ENCODE measurements at places on chromosomes 1 and 21.
A peak's percentile ranks its signal among the peaks of the same experiment; 100 is the strongest.

DNA sequence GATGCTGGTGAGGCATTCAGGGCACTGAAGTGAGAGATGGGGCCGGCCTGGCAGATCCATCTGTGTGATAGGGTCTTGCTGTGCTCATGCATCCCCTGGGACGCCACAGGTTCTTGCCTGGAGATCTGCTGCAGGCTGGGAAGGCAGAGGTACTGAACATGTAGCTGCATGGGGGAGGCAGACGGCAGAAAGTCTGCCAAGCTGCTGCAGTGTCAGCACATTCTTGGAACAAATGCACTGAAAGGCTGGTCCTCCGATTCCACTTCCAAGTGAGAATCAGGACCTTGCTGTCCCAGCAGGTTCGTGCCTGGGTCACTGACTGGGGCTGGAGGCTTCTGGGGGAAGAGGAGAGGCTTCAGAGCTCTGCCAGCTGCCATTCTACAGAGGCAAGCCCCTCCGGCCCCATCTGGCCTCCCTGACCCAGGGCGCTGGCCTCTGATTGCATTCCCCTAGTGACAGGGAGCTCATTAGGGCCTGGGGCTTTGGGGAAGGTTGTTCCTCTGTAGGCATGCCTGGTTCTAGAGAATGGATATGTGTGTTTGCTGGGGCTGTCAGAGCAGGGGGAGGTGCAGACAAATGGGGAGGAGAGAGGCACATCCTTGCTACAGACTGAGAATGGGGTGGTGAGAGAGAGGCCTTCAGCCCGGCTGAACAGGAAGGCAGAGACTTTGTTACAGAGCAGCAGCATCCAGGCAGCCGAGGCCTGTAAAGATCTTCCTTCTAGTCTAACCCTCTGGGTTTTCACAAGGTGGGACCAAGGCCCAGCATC lies 174.0 kb downstream of the TRABD2B start:
- DNase-seq: no peak

DNA sequence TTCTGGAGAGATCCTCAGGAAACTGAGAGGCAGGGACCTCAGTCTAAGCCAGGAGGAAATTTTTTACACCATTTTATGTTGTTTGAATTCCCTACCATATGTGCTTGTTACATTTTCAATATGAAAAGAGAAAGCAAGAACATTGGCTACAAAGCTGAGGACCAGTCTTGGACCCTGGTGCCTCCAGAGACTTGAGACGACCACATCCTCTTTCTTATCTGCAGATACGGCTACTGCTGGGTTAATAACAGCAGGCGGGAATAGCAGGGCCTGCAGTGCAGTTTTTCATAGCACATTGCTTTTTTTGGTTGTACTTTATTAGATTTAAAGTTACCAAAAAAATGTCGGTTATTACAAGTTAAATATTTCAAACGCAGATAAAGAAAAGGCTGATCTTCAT lies 3.9 kb downstream of the KDM4A start:
- DNase-seq: no peak

DNA sequence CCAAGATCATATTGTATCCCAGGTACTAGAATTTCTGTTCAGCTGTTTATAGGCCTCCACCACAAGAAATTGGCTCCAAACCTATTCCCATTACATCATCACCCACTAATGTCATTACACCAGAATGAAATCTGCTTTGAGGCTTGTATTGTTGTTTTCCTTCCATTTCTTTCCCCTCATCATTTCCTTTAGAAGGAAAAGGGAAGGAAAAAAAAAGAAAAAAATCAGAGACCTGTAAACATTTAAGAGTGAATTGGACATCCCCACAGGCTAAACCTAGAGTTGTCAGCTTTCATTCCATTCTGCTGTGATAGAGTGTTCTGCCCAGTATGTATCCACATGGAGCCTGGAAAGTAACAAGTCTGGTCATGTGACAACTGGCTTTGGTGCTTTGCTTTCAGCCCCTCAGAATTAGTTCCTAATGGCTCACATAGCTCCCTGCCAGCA lies 44.6 kb downstream of the NFYC start:
- peak; percentile 82 for DNase-seq

DNA sequence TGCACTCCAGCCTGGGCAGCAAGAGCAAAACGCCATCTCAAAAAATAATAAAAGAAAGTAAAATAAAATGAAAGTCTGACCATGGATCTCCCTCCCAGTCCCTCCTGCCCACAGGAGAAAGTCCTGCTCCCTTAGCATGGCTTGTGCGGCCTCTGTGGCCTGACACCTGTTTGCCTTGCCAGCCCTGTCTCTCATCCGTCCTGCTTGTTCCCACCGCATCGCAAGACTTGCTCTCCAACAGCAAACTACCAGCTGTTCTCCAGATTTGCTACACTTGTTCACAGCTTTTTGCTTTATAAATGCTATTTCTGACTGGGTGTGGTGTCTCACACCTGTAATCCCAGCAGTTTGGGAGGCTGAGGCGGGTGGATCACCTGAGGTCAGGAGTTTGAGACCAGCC lies 2.7 kb downstream of the ETV3L start:
- no peak for DNase-seq

GRCh38 chr1:76065270-76065669 lies 9.3 kb upstream of the ST6GALNAC3 start:
- no peak for DNase-seq

- DNase-seq: no peak
These were observed 143.8 kb downstream of the MATN1 start for GRCh38 chr1:30579580-30579979.

DNA sequence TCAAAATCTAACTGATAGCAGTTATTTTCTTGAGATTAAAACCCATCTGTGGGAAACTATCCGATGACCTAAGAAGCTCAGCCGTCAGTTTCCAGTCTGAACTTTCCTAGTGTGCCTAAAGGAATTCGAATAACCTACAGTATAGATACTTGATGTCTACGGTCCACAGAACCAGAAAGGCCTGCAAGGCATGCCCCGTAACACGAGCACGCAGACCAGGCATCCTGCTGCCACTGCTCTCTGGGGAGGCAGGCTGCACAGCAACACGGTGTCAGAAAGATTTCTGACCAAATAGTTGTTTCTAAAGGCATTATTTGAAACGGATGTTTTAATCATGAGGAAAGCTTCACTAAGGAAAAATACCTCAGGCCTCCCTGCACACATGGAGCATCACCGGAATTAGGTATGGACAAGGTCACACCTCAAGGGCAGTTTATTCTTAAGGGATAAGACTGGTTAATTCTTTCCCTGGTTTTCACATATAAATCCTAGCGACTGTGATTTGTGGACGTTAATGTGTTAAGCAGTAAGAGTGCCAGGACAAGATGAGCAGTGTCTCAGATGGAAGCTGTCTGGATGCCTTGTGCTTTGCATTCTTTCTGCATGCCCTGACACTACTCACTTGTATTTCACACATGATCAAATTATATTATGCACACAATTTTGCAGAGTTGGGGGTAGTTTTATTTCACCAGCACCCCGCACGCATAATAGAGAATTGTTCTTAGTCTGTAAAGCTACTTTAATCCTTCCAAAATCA lies 49.0 kb upstream of the NADK start:
- DNase-seq: no peak

GRCh38 chr1:174217248-174217647 lies 57.9 kb downstream of the RABGAP1L start:
- no peak for DNase-seq

- peak; percentile 96 for DNase-seq
These were observed 5.7 kb upstream of the ACBD6 start for GRCh38 chr1:180507795-180508724.

GRCh38 chr1:44030605-44031251 lies 534 bp downstream of the SLC6A9 start:
- DNase-seq: peak; percentile 34

GRCh38 chr1:202249846-202250245 lies 56.2 kb downstream of the LGR6 start:
- DNase-seq: no peak

- no peak for DNase-seq
These were observed 214.6 kb upstream of the NFIA start for GRCh38 chr1:60867782-60868181.

- DNase-seq: no peak
These were observed 136.2 kb upstream of the BACE2 start for GRCh38 chr21:41031701-41032220.

DNA sequence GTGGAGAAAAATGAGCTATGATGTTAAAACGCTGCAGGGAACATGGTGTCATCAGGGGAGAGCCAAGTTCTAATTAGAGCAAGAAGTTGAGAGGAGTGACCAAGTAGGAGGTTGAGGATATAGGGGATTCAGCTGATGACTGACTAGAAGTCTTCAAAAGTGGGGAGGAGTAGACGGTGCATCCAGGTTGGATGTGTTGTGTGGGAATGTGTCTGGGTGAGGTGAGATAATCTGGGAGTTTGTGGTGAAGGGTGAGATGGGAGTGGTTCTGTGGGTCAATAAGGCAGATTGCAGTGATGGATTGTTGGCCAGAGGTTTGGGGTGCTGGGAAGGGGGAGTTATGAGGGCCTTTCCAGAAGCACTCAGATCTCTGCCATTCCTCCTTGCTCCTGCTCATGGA lies 72.0 kb upstream of the IRF2BP2 start:
- no peak for DNase-seq

DNA sequence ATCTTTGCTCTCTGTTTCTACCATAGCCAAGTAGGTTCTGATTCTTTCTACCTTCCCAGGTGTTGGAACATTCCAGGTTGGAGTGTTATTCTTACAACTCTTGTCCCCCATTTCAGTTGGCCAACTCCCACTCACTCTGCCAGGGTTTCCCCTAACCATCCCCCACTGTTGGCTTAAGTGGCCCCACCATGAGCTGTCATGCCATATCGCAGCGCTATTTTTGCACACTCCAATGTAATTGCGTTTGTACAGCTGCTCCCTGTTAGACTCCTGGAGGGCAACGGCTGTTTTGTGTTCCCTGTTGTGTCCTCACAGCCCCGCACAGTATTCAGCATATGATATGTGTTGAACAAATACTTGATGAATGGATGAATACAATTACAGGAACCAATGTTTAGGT lies 117.7 kb upstream of the ETS2 start:
- DNase-seq: no peak

GRCh38 chr1:51253691-51254090 lies 17.6 kb downstream of the RNF11 start:
- DNase-seq: peak; percentile 57

- no peak for DNase-seq
These were observed 3.2 kb upstream of the ATP1A2 start for GRCh38 chr1:160112357-160112756.

DNA sequence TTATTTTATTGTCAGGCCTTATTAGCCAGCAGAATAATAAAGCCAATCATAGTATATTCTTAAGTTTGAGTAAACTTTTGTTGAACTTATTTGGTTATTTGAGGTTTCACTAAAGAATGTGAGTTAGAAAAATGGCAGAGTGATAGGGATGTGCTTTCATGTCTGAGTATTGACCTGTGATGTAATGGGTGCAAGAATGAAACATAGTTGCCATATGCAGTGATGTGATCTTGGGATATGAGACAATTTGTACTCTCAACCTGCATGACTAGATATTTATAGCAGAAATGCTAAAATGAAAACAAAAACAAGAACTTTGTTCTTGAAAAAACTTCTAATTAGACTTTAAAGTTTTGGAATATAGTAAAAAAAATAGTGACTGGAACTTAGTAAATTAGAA lies 97.9 kb downstream of the DISP1 start:
- peak; percentile 65 for DNase-seq

- DNase-seq: no peak
These were observed 45.4 kb upstream of the IGSF21 start for GRCh38 chr1:18062185-18062584.

DNA sequence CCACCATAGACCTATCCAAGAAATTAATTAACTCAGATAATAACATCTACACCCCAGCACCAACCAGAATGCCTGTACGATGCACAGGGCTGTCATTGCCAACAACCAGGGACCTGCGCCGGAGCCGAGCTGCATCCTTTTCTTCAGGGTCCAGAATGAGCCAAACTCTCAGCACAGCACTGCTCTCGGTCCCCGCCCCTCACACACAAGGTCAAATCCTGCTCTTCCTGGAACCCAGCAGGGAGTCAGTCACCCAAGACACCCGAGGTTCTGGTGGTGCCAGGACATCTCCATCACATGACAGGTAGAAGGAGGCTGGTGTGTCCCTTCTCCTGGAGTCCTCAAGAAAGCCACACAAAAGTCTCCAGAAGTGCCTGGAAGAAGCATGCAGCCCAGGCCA lies 31.9 kb downstream of the NPHP4 start:
- DNase-seq: no peak

- DNase-seq: peak; percentile 69
These were observed at the start of gene SAMD13 for GRCh38 chr1:84301004-84301784. SAMD13 (plus strand) TSS chr1:84301708; CDS start chr1:84303235, 1,527 bp downstream.

DNA sequence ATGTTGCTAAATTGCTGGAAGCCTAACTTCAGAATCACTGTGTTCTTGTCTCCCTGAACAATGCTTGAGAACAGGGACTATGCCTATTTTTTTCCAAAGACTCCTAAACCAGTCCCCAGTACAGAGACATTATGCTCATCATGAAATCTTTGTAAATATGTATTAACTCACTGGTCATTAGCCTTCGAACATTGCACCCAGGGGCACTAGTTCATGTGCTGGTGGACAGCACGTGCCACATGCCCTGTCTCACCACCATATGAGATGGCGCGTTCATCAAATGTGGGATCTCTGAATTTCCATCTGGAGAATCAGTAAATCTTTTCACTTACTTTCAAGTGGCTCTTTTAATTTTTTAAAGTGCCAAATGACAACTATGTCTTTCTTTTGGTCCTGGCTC lies 11.0 kb upstream of the ATP1A1 start:
- DNase-seq: no peak

- peak; percentile 35 for DNase-seq
These were observed 1.4 kb downstream of the RAVER2 start for GRCh38 chr1:64745986-64746940.

GRCh38 chr1:119635811-119636390 lies 12.2 kb downstream of the ZNF697 start:
- peak; percentile 64 for DNase-seq

GRCh38 chr21:36735201-36735515 lies 36.2 kb downstream of the SIM2 start:
- no peak for DNase-seq

- DNase-seq: no peak
These were observed at the start of gene DLGAP3 for GRCh38 chr1:34929497-34929852. DLGAP3 (minus strand) TSS chr1:34929650; CDS start chr1:34905383, 24,267 bp downstream.

DNA sequence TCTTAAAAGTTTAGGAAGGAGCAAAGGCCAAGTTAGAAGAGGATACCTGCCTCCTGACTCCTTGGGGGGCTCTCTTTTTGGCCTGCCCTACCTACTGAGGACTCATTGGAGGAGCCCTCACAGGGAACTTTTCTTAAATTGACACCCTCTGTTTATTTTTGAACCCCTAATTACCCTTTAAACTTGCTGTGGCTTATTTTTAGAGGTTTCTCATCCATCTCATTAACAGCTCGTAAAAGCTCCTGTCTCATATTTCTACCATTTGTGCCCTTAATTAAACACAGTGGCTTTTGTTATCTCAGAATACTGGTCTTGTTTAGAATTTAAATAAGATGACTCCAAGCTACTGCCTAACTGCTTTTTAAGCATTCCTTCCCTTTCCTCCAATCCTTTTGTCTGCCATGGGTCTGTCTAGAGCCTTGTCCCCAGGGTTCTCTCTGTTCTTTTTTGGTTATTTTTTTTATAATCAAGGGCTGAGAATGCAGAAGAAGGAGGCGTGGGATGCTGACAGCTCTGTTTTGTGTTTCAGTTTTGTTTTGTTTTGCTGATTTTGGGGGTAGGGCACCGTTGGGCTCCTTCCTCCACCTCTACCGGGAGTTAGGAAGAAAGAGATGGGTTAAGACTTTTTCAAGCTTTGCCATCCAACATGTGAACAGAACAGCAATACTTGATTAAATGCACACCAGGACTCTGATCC lies 78.0 kb downstream of the SYT6 start:
- DNase-seq: no peak

- no peak for DNase-seq
These were observed 270.4 kb downstream of the GRIK1 start for GRCh38 chr21:29669416-29669815.
